ENCODE measurements at places on chromosomes 2 and 18.

- no peak for DNase-seq
Measured at GRCh38 chr2:224328798-224329197, 73.1 kb downstream of the FAM124B start.

DNA sequence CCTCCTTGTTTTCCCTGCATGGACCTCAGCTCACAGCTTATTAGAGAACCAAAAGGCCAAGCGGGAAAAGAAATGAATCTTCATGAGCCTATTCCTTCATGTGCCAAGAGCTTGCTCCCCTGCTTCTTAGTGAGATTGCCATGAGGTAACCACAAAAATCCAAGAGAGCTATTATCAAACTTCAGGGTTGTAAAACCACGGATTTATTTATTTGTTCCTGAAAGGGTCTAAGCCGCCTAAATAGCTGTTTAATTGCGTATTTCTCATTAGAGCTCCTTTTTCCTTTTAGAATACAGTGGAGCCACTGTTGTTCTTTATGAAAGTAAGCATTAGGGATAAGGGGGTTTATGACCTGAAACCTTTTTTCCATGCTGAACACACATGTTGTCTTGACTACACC lies 58.0 kb downstream of the SRD5A2 start:
- no peak for DNase-seq

DNA sequence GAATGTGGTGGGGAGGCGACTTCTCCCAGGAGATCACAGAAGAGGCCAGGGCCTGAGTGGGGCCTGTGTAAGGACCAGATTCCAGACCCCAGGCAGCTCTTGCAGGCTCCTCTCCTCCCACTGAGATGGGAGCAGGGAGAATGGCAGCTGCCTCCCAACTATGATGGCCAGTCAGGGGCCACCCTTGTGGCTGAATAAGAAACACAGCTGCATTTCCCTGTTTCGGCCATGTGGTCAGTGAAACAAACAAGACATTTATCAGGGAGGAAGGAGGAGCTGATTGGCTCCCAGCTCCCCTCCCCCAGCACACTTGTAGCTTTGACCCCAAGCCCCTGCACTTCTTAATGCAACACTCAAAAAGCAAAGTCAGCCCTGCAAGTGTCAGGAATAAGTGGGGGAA lies 143.5 kb downstream of the CELF4 start:
- DNase-seq = no peak

DNA sequence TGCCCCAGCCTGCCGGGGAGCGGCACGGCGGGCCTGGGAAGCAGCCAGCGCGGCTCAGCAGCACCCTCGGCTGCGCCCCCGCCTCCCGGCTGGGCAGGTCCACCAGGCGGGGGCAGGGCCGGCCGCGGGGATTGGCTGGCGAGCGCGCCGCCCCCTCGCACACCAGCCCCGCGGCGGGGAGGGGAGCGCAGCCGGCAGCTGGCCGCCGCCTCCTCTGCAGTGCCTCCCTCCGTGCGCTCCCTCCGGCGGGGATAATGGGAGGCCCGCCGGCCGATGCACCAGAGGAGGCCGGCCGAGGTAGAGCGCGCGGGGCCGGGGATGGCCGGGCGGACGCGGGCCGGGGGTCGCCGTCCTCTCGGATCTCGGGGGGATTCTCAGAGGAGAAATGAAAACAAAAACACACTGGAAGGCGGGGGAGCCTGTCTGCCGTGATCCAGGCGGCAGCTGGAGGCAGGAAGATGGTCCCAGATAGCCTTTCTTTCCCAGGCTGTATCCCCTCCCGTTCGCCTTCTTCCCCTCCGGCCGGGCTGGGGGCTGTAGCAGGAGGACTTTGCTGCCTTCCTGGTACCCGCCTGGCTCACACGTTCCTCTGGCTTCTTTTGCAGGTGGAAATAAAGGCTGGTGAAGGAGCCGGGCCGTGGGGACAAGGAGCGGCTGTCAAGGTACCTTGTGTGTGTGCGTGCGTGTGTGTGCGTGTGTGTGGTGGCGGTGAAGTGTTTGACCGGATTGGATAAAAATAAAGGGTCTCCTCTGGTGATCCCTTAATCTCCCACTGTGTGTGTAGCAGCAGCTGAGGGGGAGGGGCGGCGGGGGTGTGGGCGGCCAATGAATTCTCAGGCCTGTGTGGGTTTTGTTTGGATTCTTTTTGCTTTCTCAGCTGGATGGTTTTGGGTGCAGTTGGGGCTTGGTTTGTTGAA lies 18.1 kb downstream of the TET3 start:
- peak; percentile 87 for DNase-seq

- DNase-seq = no peak
Measured at GRCh38 chr2:225074919-225075681, 32.8 kb upstream of the DOCK10 start.

GRCh38 chr18:30889519-30890301 lies 152.8 kb downstream of the DSC3 start:
- DNase-seq = no peak

- DNase-seq = no peak
Measured at GRCh38 chr2:126935774-126936173, 37.1 kb downstream of the TEX51 start.

GRCh38 chr2:144412709-144413108 lies 107.2 kb downstream of the ZEB2 start:
- DNase-seq = no peak

GRCh38 chr2:207749873-207750272 lies 19.8 kb downstream of the FZD5 start:
- no peak for DNase-seq

GRCh38 chr18:12288403-12288755 lies 19.7 kb upstream of the TUBB6 start:
- DNase-seq = no peak

DNA sequence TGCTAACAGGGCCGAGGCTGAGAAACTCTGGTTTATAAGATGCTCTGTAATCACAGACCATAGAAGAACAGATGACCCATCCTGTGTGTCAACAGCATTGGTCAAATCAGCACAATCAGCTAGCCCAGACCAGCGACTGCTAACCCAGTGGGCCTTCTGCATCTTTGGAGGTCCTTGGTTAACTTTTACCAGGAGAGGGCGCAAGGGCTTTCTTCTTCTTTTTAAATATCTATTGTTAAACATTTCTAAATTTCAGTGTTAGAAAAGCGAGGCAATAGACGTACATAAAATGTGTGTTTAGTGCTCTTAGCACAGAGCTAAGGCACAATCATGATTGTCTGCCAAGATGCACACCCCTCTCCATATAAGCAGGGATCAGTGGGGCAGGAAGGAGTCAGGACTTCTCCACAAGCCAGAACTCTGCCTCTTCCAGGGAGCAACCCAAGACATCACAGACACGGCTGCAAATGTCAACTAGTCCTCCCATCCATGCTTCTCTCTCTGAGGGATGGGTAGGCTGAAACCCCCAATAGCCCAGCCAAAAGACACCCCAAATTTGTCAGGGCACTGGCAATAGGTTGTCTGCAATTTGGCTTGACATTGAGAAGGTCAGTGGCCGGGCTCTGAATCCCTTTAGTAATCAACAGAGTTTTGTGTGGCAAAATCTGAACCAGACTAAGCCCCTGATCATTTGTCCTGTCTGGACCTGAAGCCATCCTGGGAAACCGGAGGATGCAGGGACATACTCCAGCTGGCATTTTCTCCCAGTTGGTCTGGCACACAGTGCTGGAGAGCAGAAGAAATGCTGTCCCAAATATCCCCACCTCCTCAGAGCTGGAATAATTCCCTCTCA lies 188.2 kb downstream of the BCL2 start:
- peak; percentile 63 for DNase-seq

DNA sequence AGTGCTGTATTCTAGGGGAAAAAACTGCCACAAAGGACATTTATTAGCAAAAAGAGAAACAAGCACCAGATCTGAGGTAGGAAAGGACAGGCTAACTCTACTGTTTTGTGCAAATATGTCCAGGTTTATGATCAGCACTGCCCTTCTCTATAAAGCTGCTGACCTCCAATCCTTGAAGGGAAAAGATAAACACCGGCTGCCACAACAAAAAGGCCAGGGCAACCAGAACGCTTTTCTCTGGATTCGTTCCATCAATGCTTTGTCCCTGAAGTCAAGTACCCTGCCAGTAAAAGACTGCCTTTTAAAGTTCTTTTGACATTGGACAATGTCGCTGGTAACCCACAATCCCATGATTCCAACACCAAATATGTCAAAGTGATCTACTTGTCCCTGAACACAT lies 21.0 kb downstream of the SMAD2 start:
- DNase-seq = no peak

GRCh38 chr18:6024745-6025248 lies 129.5 kb upstream of the TMEM200C start:
- no peak for DNase-seq

GRCh38 chr2:70518557-70518956 lies 35.1 kb downstream of the TGFA start:
- DNase-seq = no peak

- no peak for DNase-seq
Measured at GRCh38 chr2:235165631-235166030, 213.8 kb downstream of the SH3BP4 start.

Measured in stimulated activated CD4-positive, alpha-beta T cell treated with anti-CD3 and anti-CD28 coated beads, Interleukin-15, amount 100 ng/mL, for 24 hours (primary cell).